ENCODE measurements at places on chromosomes 7 and 10.

DNA sequence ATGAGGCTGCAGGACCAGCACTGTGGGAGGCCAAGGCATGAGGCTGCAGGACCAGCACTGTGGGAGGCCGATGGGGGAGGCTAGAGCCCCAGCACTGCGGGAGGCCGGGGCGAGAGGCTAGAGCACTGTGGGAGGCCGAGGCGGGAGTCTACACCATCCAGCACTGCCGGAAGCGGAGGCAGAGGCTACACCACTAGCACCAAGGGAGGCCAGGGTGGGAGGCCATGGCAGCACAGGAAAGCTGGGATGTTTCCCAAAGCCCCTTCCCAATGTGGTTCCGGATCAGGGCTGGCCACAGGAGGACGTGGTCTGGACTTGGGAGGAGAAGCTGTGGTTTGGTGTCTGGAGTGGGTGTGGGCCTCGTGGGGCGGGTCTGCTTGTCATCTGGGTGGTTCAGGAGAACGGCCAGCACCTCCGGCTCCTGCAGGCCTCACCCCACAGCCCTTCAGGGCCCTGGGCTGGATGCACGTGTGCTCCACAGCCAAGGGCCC lies 43.6 kb downstream of the PDGFA start:
- DNase-seq, result no peak

GRCh38 chr7:41824284-41824683 lies 121.4 kb upstream of the INHBA start:
- no peak for DNase-seq

DNA sequence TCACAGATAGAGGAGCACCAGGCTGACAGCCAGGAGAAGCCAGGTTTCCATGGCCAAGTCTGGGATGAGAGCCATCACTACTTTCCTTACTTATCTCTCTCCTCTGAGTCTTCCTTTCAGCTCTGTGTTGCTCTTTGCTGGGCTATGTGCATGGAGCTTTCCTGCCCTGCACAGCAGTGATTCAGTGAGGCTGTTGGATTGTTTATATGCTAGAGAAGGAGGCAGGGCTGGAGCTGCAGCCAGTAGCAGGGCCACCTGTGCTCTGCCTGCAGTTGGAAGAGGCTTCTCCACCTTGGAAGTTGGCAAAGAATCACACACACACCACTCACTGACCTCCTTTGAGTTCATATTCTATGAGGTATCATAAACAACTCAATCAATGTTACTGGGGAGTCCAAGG lies at the start of gene CYP3A4:
CYP3A4 (minus strand) TSS at position 178 of the 400 bp plus-strand sequence; CDS start at position 75, 103 bp downstream.
- no peak for DNase-seq

- DNase-seq, result no peak
Measured at GRCh38 chr7:151735186-151735850, 141.6 kb downstream of the PRKAG2 start.

DNA sequence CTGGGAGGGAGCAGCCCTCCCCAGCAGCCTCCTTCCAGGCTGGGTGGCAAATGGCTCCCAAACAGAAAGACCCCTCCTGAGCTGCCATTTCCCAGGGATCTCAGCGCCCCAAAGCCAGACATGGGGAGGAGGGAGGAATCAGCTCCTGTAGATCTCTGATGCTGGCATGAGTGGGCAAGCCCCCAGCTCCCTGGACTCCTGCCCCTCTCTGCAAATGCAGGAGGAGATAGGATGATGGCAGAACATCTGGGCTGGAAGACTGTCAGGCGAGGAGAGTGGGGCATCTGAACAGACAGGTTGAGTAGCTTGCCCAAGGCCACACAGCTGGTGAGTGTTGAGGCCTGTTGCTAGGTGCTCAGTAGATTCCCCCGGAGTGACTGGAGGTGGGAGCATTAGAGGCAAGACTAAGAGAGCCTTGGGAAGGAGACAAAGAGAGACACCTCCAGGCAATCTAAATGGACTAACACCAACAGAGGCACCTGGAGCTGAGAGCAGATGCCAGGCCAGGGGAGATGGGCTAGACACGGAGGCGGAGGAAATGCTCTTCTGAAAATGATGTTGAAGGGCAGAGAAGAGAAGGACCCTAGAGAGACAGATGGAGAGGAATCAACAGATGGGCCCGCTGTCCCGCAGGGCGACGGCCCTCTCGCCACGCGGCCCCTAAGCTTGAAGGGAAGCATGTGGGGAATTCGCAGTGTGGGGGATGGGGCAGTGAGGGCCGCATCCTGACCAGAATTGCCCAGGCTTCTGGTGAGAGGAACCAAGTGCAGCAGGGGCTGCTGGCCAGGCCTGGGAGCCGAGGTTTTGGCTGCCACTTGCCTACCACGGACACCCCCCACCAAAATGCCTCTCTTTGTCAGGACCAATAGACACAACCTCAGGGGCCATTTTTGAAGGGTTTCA lies 84.8 kb upstream of the LRRC4 start:
- no peak for DNase-seq
